ENCODE measurements at places on chromosomes 6 and 20.

DNA sequence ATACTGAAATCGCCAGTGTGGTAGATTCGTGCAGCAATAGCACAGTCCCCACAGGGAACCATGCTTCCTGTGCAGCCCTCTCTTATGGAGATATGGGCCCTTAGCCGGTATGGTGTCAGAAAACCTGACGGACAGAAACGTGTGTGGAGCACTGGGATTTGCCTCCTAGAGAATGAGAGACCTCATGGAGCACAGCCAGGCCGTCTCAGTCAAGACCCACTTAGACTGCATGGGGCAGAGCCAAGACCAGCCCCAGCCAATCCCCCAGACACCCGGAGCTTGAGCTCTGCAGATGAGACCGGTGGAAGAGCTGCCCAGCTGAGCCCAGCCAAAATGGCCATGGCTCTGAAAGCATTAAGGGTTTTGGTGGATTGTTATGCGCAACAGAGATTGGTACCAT is 163.7 kb downstream of the DLL1 start:
- DNase-seq: no peak

GRCh38 chr6:106516616-106517015 is 112.7 kb downstream of the RTN4IP1 start:
- no peak for DNase-seq

GRCh38 chr6:165769884-165770283 is 106.8 kb upstream of the PDE10A start:
- no peak for DNase-seq

DNA sequence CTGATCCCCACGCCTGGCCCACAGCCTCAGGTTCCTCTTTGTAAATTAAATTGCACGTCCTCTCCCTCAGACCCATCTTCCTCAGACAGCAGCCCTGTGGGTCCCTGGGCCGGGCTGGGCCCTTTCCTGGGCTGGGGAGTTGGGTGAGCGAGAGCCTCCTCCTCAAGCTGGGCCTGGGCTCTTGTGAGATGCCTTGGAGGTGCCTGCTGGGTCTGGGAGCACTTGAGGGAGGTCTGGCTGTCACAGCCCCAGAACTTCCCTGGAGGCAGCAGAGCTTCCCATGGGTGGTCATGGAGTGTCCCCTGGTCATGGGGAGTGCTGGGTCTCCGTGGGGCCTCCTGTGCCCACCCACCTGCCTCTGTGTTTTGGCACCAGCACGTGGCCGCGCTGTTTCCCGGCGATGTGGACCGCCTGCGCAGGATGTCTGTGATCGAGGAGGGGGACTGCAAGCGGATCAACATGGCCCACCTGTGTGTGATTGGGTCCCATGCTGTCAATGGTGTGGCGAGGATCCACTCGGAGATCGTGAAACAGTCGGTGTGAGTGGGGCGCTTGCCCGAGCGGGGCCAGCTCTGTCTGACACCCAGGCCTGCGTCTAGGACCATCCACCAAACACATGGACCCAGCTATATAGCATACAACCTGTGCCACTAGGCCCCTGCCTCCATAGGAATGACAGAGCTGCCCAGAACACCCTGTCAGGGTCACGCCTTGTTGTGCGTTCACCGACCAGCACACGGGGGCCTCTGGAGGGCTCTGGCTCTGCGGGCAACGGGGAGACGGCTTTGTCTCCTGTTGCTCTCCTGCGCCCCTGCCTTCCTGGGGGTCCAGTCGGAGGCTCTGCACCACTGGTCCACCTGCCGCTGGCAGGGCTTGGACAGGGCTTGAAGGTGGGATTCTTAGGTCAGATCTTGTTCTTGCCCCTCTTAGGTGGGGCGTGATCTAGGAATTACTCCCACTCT is 33.0 kb downstream of the PYGB start:
- DNase-seq: no peak

DNA sequence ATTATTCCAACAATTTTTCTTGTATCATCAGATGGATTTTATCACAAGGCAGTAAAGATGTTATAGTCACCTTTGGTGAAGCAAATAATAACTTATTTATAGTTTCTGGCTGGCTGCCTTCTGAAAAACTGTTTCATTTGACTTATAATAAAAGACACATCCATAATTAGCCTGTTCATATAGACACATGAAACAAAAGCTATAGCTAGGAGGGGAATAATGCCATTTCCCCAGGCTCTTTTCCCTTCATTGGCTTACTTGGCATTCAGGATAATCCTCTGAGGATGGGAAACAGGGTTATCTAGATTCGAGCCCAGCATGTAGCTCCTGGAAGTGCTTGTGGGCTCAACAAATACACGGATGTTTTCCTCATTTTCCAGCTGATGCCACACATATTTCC is 17.5 kb downstream of the MMP24 start:
- no peak for DNase-seq

- no peak for DNase-seq
Observed at GRCh38 chr6:82959385-82959941, 106.2 kb downstream of the UBE3D start.

DNA sequence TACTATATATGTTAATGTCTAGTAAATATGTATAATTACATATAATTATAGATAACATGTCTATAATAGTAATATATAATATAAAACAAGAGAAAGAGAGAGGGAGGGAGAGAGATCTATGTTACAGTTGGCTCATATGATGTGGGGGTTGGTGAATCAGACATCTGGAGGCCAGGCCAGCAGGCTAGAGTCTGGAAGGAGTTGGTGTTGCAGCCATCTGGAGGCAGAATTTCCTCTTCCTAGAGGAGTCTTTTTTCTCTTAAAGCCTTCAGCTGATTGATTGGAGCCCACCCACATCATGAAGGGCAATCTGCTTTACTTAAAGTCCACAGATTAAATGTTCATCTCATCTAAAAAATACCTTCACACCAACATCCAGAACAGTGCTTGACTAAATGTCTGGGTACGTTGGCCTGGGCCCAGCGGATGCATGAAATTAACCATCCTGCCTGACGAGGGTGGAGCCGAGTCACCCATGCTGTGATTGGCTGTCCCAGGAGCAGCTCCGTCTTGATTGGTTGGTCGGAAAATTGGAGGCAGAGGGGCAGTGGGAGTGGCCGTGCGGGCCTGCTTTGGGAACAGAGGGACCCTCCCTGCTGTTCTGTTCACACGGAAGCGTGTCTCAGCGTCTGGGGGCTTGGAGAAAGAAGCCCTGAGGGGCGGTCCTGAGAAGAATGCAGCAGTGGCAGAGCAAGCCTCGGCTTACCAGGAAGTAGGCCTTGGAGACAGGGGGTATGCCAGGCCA is 392.4 kb downstream of the QKI start:
- DNase-seq: no peak

GRCh38 chr6:91483415-91484105 is 896.7 kb upstream of the MAP3K7 start:
- DNase-seq: no peak

GRCh38 chr6:150072201-150072600 is 3.3 kb upstream of the ULBP3 start:
- DNase-seq: no peak

- DNase-seq: no peak
Observed at GRCh38 chr20:33561692-33562601, 72.1 kb downstream of the CBFA2T2 start.

GRCh38 chr6:43771210-43771857 is 1.3 kb downstream of the VEGFA start:
- DNase-seq: peak; percentile 73

DNA sequence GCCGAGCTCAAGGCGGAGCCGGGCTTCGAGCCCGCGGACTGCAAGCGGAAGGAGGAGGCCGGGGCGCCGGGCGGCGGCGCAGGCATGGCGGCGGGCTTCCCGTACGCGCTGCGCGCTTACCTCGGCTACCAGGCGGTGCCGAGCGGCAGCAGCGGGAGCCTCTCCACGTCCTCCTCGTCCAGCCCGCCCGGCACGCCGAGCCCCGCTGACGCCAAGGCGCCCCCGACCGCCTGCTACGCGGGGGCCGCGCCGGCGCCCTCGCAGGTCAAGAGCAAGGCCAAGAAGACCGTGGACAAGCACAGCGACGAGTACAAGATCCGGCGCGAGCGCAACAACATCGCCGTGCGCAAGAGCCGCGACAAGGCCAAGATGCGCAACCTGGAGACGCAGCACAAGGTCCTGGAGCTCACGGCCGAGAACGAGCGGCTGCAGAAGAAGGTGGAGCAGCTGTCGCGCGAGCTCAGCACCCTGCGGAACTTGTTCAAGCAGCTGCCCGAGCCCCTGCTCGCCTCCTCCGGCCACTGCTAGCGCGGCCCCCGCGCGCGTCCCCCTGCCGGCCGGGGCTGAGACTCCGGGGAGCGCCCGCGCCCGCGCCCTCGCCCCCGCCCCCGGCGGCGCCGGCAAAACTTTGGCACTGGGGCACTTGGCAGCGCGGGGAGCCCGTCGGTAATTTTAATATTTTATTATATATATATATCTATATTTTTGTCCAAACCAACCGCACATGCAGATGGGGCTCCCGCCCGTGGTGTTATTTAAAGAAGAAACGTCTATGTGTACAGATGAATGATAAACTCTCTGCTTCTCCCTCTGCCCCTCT is 1.1 kb downstream of the CEBPB start:
- DNase-seq: peak; percentile 71

- no peak for DNase-seq
Observed at GRCh38 chr20:4609511-4609910, 112.2 kb upstream of the PRND start.

GRCh38 chr6:150627585-150628025 is 27.9 kb downstream of the PLEKHG1 start:
- DNase-seq: no peak

DNA sequence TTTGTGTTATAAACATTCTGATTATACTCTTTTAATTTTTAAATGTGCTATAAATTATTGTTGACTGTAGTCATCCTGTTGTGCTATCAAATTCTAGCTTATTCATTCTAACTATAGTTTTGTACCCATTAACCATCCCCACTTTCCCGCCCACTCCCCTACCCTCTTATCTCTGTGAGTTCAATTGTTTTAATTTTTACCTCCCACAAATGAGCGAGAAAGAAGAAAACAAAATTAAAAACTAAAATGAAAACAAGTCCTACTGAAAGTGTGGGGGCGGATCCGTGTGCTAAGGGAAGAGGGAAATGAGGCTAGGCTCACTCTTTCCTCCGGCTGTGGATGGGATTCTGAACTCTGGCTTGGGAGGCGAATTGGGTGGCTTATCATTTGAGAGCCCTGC is 6.6 kb upstream of the ZNF831 start:
- DNase-seq: no peak

DNA sequence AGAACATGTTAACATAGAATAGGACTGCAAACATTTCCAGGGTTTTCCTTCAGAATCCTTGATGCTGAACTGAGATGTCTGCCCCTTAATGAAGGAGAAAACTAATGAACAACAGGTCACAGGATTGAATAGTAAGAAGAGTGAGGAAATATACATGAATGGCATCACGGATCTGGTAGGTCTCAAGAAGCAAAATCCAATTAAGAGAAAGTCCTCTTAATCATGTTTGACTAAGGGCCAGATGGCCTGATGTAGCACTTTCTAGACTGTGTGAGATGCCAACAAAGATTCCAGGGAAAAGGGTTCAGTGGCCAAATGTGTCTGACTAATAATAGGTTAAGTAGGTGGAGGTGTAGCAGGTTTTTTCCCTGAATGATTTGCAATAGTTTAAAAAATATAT is 13.7 kb upstream of the SHPRH start:
- DNase-seq: no peak

DNA sequence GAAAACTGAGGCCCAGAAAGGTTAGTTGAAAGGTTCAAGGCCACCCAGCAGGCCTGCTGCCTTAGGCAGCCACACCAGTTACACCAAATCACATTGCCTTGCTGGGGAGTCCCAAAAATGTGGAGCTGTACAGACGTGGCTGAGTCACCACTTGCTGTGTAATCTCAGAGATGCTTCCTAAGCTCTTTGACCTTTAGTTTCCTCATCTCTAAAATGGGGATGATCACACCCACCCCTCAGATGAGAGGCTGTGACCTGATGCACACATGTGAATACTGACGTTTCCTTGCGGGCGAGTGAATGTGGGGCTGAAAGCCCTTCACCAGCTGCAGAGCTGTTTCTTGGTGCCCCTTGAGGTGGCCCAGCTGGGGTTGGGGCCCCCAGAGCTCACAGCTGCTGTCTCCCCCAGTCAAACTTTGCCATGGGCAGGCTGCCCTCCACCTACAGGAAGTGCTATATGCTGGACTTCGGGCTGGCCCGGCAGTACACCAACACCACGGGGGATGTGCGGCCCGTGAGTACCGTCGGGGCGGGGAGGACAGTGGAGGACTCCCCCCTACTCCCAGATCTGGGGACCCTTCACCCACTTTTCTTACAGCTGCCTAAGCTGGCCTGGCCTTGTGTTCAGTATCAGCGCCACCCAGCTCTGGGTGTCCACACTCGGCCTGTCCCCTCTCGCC is 11.0 kb downstream of the TTBK1 start:
- no peak for DNase-seq

- no peak for DNase-seq
Observed at GRCh38 chr6:144909753-144910285, 624.7 kb downstream of the UTRN start.

GRCh38 chr6:10809098-10809497 is 29.2 kb downstream of the MAK start:
- DNase-seq: no peak

DNA sequence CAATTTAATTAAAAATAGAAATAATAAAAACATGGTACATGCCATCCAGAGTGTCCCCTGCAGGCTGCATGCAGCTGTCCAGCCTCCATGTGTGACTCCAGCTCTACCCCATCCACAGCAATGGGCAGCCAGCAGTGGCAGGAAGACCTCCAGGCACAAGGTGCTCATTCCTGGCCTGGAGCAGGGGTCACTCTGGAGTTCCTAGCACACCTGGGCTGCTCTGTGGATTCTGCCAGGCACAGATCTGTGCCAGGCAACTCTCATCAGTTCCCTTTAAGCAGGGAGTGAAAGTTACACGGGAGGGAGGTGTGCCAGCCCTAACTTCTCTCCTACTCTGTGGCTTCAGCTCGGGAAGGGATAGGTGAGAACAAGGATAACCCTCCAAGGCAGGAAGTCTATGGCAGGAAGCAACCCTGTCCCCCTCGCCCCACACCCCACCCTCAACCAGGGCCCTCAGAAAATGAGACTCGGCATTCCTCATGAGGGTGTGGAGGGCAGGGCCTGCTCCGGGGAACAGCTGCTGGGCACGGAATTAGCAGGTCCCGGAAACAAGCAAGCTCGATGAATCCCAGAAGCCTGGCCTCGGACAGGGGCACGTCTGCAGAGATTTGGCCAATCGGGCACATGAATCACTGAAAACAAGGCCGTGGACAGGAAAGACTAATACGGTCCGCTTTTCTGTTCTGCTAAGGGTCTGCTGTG is 10.0 kb downstream of the JPH2 start:
- no peak for DNase-seq

DNA sequence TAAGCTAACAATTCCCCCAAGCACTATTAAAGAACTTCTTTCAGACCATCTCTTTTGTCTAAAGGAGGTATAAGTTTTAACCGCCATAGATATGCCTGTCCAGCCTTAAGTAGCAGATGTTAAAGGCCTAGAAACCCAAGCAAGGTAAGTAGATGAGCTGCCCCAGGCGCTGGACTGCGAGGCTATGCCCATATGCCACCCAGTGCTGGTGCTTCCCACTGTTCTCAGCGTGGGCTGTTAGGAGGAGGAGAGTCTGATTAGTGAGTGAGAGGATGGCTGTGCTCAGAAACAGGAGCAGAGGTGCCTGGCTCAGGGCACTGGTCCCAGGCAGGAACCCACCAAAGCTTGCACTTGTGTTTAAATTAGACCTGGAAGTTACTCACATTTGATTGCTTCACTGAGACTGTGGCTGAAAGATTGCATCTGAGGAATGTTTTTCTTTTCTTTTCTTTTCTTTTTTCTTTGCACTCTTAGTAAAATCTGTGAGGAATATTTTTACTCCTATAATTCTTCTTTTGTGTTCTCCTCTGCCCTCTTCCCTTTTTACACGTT is 32.2 kb downstream of the PRPH2 start:
- DNase-seq: no peak

All from DND-41 (cell line).